Osteocyte (in vitro differentiated cells): ENCODE measurements at places on chromosomes 7 and 10.

DNA sequence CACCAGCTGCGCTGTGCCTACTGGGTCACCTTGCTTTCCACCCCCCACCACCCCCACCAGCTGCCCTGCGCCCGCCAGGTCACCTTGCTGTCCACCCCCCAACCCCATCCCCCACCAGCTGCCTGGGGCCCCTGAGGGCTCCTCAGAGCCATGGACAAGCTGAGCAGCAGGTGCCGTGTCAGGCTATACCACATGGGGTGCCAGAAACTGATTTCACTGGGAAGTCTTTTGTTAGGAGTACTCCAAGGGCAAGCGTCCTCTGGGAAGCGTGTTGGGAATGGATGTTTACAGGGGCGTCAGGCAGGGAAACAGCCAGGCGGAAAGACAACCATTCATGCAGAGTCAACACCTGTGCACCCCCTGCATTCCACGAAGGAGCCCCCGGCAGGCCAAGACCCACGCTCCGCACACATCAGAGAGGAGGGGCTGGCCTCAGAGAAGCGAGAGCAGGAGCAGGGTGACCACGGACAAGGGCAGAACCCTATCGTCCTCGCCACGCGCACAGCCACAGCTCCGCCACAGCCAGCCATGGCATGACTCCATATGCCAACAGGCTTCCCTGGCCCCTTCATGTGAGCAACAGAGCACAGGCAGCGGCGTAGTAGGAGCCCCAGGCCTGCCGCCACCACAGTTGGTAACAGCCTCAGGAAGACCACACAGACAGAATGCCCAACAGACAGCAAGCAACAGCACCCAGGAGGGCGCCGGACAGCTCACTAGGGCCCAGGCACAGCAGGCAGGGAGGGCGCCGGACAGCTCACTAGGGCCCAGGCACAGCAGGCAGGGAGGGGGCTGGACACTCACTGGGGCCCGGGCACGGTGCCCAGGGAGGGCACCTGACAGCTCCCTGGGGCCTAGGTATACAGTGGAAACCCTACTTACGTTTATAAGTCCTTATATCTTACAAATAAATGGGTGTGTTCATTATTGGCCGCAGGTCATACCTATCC lies 180.8 kb downstream of the MAD1L1 start:
- no peak for DNase-seq

- DNase-seq: no peak
Observed at GRCh38 chr10:93854975-93855374, 38.8 kb upstream of the SLC35G1 start.

DNA sequence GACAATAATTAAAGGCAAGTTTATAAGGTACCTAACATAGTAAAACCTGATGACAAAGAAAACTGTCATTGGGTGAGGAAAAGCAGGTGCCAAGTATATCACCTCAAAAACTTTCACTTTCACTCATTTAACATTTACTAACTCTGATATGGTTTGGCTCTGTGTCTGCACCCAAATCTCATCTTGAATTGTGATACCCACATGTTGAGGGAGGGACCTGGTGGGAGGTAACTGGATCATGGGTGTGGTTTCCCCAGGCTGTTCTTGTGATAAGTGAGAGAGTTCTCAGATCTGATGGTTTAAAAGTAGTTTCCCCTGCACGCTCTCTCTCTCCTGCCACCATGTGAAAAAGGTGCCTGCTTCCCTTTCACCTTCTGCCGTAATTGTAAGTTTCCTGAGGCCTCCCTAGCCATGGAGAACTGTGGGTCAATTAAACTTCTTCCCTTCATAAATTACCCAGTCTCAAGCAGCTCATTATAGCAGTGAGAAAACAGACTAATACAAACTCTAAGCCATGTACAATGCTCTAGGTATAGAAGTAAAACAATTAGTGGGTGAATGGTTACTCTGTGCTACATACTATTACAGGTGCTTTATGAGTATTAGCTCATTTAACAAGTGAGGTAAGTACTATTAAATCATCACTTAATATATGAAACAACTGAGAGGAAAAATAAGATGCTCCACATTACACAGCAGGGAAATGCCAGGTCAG lies 199.0 kb downstream of the CHCHD3 start:
- DNase-seq: no peak

GRCh38 chr10:78218798-78219490 lies 185.3 kb downstream of the RPS24 start:
- DNase-seq: no peak
